ENCODE measurements at places on chromosomes 13 and 19.

DNA sequence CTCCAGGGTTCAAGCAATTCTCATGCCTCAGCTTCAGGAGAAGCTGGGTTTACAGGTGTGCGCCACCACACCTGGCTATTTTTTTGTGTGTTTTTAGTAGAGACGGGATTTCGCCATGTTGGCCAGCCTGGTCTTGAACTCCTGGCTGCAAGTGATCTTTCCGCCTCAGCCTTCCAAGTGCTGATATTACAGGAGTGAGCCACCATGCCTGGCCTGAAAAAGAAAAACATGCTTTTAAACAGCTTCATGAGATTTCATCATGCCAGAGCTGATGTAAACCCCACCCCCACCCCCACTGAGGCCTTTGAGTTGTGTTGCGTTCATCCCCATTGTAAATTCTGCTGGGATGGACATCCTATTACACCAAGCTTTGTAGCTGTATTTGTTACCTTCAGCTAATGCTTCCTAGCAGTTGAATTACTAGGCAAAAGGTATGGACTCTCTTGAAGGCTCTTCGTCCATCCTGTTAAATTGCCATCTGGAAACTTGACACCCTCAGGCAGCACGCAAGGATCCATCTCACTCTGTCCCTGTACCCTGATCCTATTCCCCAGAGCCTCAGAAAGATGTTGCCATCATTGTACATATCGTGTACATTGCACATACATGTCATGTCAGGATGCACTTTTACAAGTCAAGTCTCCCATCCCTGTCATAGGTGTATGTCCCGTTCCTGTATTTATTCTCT, 47.3 kb downstream of the NFIX start:
- DNase-seq: no peak

GRCh38 chr13:40115426-40115825, 460.0 kb downstream of the COG6 start:
- peak; percentile 26 for DNase-seq

DNA sequence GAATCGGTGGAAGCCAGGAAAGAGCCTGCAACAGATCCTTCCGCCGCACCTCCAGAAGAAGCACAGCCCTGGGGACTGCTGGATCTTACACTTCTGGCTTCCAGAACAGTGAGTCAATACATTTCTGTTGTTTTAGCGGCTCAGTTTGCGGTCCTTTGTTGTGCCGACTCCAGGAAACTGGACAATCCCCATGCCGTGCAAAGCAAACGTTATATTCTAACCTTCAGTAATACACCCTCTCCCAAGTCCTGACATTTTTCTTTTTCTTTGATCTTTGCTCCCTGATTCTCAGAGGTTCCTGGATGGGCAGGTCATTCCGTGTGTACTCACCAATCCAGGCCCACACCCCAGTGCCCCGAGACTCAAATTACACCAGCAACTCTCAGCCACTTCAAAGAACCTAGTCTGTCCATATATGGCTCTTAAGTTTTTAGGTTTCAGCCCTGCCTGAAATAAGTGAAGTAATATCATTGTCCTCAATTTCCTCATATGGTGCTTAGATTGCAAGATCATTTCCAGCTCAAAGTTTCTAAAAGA, 387.1 kb upstream of the SGCG start:
- peak; percentile 50 for DNase-seq

- no peak for DNase-seq
These were observed 149.6 kb downstream of the MIPEP start for GRCh38 chr13:23739596-23739995.

- DNase-seq: no peak
These were observed 390.8 kb downstream of the SLITRK6 start for GRCh38 chr13:85408415-85408814.

- DNase-seq: peak; percentile 22
These were observed 101.9 kb downstream of the PTPRS start for GRCh38 chr19:5238700-5239099.
